ENCODE measurements at places on chromosomes 3 and 15.

- no peak for DNase-seq
Observed at GRCh38 chr3:98914210-98915080, 12.9 kb upstream of the DCBLD2 start.

- no peak for DNase-seq
Observed at GRCh38 chr3:45365060-45365459, 23.3 kb upstream of the LARS2 start.

DNA sequence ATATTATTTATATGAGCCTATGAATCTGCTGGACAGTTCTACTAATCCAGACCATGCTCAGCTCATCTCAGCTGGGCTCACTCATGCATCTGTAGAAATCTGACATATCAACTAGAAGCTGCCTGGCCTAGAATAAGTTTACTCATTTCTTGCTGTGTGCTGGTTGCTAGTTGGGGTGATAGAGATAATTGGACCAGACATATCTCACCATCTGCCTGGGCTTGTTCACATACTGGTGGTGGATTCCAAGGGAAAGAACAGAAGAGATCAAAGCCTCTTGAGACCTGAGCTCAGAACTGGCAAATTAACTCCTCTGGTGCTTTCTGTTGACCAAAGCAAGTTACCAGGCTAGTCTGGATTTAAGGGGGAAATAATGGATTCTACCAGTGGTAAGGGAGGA lies 109.1 kb downstream of the NSUN3 start:
- DNase-seq = no peak

DNA sequence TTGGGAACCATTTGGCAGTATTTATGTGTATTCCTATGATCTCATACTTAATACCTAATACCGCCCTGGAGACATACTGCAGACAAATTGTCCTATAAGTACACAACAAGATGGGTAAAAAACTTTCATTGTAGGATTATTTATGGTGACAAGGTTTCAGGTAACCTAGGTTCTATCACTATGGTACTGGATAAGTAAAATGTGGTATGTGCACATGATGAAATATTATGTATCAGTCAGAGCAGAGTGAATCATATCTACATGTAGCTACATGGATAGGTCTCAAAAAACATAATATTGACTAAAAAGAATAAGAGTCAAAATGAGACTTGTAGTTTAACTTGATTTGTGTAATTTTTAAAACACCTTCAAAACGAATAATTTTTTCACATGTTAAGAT lies 147.8 kb downstream of the LEKR1 start:
- DNase-seq = no peak

- no peak for DNase-seq
Observed at GRCh38 chr3:140284372-140284771, 349.4 kb downstream of the CLSTN2 start.

DNA sequence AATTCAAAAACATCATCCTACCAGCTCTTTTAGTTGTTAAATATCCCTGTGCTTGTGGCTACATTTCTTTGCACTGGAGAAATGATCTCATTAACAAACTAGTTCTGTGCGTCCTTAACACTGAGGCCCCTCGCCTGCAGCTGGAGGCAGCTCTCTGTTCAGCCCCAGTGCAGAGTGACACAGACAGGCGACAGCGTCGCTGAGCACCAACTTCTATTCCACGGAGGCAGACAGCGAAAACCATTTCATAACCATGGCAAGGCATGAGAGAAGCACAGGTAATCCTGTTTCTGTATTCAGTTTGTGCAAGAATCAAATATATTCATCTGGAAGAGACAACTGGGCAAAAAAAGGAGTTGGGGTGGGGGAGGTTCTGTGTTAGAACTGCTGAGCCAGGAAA lies 530.7 kb downstream of the ZIC1 start:
- DNase-seq = no peak

DNA sequence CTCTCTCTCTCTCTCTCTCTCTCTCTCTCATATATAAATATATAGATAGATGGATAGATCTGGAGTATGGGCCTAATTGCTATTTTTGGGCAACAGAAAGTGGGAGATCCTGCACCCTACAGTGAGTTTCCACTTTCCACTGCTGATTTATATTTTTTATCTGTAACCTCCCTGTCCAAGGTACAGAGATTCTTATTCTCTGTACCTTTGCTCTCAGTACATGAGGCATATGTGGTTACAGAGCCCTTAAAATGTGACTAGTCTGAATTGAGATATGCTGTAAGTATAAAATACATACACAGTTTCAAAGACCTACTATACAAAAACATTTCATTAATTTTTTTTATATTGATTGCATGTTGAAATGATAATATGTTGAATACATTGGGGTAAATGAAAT lies 51.1 kb upstream of the FOXP1 start:
- no peak for DNase-seq

- no peak for DNase-seq
Observed at GRCh38 chr3:51336261-51336660, 48.8 kb upstream of the MANF start.

- peak; percentile 5 for DNase-seq
Observed at GRCh38 chr15:74318376-74319137, 48.9 kb downstream of the CYP11A1 start.

GRCh38 chr3:40191850-40192448 lies 117.6 kb upstream of the EIF1B start:
- peak; percentile 50 for DNase-seq

GRCh38 chr15:26698555-26698954 lies 74.3 kb downstream of the GABRB3 start:
- DNase-seq = no peak

DNA sequence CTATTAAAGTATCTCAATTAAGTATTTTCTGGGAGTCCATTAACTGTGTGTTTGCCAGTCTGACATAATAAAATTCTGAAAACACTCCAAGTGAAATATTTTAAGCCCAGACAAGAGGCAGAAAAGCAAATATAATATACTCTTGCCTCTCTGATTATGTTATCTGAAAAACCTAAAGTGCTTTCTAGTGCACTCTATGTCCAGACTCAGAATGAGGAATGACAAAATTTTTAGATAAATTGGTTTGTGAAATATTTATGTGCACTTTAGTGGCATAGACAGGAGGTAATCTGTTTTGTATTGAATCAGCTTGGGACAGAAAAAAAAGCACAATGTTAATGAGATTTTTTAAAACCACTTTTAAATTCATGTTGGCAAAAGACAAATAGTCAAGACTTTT lies 508.2 kb upstream of the SUCLG2 start:
- DNase-seq = no peak

- no peak for DNase-seq
Observed at GRCh38 chr3:143657391-143657790, 190.9 kb downstream of the SLC9A9 start.

DNA sequence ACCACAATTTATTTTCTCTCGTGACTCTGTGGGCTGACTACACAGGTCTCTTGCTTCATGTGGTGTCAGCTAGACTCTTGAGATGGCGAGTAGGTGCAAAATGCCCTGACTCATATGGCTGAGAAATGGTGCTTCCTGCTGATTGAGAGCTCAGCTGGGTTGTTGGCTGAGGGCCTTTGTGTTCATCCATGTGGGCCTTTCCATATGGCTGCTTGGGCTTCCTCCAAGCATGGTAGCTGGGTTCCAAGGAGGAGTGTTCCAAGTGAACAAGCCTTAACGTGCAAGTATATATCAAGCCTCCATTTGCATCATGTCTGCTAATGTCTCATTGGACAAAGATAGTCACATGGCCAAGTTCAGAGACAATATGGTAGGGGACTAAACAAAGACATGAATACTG lies 164.0 kb downstream of the PDCD6IP start:
- DNase-seq = no peak

DNA sequence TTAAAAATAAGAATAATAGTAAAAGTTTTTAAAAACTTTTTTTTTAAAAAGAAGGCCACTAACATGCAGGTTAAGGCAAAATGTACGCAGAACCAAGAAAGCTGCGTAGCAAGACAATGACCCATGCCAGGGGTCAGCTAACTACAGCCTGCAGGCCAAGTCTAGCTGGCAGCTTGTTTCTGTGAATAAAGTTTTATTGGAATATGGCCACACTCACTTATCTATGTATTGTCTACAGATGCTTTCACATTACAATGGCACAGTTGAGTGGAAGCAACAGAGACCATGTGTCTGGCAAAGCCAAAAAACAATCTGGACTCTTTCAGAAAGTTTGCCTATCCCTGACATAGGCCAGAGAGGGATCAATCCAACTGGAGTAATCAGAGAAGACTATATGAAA lies 46.7 kb downstream of the WWTR1 start:
- no peak for DNase-seq

- no peak for DNase-seq
Observed at GRCh38 chr3:12253516-12254343, 35.1 kb upstream of the PPARG start.

- DNase-seq = no peak
Observed at GRCh38 chr3:159486580-159486979, 502.1 kb upstream of the IL12A start.

DNA sequence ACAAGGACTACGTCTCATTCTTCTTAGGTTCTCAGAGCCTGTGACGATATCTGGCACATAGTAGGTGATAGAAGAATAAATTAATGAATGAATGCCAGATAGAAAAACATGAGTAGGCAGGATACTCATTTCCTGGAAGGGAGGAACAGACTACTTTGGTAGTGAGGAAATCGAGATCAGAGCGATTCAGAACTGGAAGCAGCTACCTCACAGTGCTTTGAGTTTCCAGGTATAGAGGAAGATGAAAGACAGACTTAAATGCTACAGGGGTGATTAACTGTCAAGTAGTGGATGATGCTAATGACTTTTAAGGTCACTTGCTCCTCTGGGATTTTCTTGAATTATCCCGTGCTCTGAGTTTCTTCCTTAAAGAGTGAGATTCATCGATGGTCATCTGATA lies 951.5 kb upstream of the CFAP20DC start:
- no peak for DNase-seq

GRCh38 chr3:187746442-187747281 lies 1.4 kb upstream of the BCL6 start:
- no peak for DNase-seq

DNA sequence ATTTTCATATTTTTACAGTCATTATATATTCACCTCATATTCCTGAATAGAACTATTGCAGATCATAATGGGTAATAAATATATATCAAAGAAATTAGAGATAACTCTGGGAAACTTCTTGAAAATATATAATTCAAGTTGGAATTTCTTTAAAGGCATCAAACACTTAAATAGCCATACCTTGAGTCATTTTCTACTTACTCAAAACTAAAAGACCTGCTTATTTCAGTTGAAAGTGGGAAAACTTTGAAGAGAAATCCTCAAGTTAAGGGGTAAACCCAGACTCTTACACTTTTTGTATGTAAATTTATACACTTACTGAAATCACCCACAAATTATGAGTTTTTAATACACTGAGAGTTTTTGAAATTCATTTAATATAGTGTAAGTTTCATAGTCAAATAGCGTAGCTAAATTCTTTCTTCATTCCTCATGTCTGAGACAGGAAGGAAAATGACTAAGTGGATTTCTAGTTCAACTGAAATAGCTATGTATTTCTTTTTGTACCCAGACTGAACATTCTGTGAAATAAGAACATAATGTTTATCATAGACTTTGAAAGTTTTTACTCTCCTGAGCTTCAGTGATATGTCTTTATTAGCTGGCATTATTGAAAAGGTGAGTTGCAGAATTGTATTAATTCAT lies 4.6 kb upstream of the ALCAM start:
- DNase-seq = no peak

DNA sequence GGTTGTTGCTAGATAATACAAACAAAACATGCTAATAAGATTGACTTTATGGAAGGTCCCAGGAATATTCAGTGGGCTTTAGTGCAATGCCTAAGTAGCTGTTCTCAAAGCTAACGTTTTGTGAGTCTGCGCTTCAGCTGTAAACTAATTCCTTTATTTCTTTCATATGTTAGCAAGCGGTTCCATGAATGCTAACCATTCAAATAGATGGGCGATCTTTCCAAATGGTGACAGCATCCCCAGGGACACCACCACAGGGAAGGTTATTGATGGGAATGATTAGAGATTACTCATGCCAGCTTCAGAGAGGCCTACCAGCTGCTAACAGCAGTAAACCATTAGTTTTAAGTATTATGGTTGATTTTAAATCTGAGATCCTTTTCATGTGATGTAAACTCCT lies 405.7 kb upstream of the MCTP2 start:
- no peak for DNase-seq

GRCh38 chr3:185175370-185175987 lies 22.6 kb upstream of the C3orf70 start:
- DNase-seq = no peak

DNA sequence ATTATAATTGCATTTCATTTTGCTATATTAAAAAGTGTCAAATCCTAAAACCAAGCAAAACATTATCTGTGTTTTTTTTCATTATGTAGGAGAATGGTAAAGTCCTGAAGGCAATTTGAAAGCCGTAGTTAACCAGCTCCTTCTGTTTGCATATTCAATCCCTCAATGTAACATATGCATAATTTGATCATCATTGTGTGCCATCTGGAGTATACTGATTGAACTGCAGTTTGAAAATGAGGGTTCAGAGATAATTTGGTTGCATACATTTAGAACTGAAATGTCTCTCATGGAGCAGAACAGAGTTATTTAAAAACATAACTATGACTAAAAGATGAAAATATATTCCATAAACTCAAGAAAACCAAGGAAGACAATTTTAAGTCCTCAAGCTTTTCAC lies 518.6 kb downstream of the GBE1 start:
- DNase-seq = no peak

DNA sequence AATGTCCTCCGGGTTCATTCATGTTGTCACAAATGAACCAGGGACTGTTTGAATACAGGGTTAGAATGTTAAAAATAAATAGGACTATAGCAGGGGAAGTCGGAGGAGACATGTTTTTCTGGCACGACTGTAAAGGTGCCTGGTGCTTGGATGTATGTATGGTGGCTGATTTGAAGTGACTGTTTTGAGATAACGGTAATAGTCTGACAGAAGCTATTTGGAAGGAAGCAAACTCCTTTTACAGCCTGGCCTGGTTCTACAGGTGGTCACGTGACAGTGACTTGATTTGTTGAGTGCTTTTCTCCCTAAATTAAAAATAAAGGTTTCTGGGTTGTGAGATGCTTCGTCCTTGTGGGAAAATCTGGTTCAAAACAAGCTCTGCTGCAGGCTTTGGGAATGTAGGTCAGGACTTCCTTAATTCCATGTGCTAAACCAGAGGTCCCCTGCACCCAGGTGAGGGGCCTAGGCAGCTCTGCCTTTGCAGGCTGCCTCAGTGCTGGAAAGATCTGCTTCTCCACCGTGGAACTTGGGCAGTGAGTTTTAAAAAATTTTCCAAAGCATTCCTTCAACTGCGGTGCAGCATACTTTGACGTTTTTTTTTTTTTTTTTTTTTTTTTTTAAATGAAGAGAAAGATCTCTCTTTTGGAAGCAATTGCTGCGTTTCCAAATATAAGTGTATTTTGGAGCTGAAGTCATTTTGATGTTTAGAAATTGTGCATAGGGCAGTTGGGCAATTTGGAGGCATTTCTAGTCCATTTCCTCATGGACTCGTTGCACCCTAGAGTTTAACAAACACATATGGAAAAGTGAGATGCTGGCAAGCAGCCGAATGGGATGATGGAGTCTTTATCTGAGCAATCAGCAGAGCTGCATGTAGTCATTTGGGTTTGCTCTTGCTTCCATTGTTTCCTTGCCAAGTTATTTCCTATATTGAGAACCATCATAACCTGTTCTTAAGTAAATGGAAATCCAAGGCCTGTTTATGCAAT lies 30.9 kb downstream of the ITPR1 start:
- no peak for DNase-seq

GRCh38 chr3:187741403-187742350 lies 3.6 kb downstream of the BCL6 start:
- DNase-seq = peak; percentile 74
